ENCODE measurements at places on chromosomes 6 and 20.
A peak's percentile ranks its signal among the peaks of the same experiment; 100 is the strongest.

DNA sequence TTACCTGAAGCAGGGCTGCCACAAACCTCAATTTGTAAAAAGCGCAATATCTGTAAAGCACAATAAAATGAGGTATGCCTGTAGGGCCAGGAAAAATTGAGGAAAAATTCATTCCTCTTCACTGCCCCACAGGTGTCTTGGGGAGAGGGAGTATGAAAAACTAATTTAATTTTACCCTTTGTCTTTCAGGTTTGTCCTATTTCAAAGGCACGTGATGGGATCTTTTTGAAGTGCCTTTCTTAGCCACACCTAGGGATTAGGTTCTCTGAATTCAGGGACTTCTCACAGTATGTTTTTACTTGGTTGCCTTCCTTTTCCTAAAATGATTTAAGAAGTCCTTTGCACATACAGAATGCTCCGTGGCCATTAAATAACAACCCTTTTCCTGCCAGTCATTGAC is 71.9 kb downstream of the NCOA3 start:
- no peak for DNase-seq

GRCh38 chr20:48769069-48769983 is 58.5 kb downstream of the PREX1 start:
- no peak for DNase-seq

DNA sequence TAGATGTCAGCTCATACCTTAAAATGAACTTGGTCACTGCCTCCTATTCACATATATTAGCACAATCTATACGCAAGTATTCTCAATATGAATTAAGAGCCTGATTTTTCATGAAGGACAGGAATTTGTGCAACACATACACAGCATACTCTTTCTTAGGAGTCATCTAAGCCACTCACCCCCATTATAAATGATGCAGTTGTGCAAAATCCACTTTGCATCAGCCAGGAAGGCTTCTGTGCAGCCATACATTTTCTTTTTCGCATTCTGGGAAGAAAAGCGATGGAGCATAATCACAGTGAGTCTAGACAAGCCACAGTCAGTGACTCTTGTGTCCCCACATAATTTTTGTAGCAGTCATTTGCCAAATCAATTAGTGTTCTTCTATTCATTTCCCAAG is 66.5 kb downstream of the ZMYND8 start:
- no peak for DNase-seq

- DNase-seq: peak; percentile 37
Measured at GRCh38 chr20:18705910-18706309, 107.7 kb upstream of the SCP2D1 start.

- DNase-seq: peak; percentile 63
Measured at GRCh38 chr6:122610690-122611455, 668 bp downstream of the PKIB start.

DNA sequence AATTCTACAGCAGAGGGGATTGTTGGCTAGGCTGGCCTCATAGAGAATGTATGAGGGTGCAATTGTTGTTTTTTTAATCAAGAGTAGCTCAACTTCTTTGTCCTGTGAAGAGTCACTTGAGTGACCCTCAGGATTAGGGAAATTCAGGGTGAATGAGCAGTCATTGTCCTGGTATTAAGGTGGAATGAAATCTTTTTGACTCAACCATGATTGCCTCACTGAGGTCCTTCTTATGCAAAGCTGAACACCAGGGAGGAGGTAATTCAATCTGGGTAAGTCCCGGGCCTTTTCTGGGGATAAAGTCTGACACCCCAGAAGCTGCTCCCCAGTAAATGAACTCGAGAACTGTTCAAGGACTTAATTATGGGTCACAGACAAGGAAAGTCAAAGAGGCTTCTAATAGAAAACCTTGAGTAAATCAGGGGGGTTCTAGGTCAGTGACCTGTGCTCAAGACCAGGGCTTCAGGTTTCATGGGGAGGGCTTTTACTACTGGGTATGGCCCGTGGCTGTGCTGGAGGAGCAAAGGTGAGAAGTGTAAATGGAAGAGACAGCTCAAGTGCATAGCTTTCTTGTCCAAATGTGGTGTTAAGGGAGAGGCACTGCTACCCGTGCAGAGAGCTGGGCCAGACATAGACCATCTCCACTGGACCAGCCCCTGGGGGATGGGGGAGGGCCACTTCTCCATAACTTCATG is 25.3 kb upstream of the ZBTB24 start:
- no peak for DNase-seq

GRCh38 chr6:123990376-123990775 is 186.7 kb downstream of the NKAIN2 start:
- no peak for DNase-seq

DNA sequence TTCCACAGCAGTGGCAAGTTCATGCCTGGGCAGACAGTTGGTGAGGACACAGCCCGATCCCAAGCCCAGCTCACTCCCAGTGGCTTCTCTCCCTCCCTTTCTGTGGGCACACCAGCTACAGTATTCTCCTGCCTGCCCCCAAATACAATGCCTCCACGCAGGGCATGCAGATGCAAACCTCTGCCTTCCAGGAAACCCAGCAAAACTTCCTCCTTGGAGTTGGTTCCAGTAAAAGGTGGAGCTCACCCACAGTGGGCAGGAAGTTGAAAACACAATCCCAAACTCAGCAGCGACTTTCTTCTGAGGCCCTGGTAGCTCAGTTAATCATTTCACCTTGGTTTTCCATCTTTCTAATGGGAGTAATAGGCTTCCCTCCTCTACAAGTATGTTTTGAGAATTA is 93.7 kb downstream of the LY86 start:
- no peak for DNase-seq

- DNase-seq: no peak
Measured at GRCh38 chr6:117783279-117783678, 108.0 kb downstream of the NUS1 start.

GRCh38 chr6:52554684-52555280 is 22.1 kb downstream of the TRAM2 start:
- no peak for DNase-seq

DNA sequence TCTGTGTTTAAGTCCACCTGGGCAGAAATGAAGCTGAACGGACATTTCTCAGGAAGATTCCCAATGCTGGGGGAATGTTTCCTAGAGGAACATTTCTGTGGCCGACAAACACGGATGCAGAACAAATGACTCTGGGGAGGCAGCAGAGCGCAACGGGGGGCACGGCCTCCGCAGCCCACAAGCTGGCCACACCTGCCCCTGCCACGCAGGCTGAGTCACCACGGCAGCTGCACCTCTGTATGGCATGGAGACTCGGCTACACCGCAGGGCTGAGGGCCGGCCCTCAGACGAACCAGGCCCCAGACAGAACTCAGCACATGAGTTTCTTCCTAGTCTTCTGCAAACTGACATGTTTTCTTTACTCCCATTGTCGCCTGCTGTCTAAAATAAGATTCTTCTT is 10.0 kb upstream of the PRR18 start:
- DNase-seq: no peak

- no peak for DNase-seq
Measured at GRCh38 chr6:158040051-158040803, 58.6 kb downstream of the SYNJ2 start.

DNA sequence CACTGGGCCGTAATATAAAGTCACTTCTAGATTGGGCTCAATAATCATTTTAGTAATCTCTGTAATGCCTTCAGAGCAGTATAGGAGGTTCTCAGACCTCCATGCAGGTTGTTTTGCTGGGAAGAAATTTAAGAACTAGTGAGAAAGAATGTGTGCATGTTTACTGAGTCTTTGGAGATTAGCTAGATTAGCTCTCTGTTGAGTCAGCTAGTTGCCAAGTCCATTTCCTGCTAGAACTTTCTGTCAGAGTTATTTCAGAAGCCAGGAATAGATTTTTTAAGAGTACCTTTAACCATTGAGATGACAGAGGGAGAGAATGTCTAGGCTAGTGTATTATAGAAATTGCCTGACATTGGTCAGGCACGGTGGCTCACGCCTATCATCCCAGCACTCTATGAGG is 33.3 kb downstream of the ORC3 start:
- no peak for DNase-seq

DNA sequence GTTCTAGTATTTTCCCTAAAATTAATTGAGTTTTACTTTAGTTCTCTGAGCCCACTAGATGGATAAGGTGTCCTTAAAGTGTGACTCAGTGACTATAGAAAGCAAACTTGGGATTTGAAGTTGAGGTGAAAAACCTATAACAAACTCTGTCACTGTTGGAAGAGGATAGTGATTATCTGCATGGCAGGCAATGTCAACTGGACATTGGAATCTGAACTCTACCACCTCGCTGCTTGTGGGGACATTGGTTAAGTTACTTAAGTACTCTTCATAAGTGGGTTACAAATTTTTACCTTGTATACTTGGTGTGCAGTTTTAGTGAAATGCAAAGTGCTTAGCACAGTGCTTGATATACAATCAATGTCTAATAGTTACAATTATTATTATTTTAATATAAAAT is 87.9 kb upstream of the B3GAT2 start:
- DNase-seq: no peak

DNA sequence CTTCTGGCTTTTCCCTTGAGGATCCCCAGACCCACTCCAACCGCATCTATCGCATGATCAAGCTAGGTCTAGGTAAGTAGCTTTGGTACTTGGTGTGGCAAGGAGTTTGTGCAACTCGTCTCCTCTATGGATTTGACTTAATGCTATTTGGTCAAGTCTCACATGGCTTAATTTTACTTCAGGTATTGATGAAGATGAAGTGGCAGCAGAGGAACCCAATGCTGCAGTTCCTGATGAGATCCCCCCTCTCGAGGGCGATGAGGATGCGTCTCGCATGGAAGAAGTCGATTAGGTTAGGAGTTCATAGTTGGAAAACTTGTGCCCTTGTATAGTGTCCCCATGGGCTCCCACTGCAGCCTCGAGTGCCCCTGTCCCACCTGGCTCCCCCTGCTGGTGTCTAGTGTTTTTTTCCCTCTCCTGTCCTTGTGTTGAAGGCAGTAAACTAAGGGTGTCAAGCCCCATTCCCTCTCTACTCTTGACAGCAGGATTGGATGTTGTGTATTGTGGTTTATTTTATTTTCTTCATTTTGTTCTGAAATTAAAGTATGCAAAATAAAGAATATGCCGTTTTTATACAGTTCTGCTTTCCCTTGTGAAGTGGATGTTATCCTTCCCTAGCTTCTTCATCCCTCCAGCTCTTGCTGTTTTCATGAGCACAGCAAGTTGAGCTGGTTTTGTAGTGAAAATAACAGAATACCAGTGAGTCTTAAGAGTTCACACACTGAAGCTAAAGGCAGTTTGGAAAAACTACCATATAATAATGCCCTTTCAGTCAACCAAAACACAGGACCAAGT is 3.8 kb downstream of the SLC35B2 start:
- peak; percentile 50 for DNase-seq

GRCh38 chr6:9825526-9825925 is 589.3 kb downstream of the TFAP2A start:
- DNase-seq: no peak

- peak; percentile 18 for DNase-seq
Measured at GRCh38 chr6:113860181-113860955, 3.2 kb downstream of the MARCKS start.

- DNase-seq: no peak
Measured at GRCh38 chr6:69846770-69847491, 19.4 kb upstream of the COL19A1 start.

DNA sequence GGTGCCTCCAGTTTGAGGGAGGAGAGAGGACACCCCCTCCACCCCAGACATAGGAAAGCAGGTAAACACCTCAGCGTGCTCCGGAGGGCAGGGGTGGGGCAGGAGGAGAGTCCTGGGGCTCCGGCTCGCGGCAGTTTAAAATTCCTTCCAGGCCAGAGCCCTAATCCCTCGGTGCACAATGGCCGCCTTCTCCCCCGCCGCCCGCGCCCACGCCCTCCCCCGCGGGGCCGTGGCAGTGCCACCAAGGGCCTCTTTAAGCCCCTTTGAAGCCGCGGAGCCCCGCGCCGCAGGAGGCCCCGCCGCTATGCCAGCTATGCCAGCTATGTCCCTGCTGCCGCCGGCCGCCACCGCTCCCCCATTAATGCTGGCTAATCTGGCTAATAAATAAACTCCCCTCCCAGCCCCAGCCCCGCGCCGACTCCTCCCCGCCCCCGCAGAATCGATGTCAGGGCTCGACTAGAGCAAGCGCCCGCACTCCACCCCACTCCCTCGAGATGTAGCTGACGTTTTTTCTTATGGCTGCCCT is 125.1 kb downstream of the MRPL14 start:
- peak; percentile 20 for DNase-seq

Measured in NCI-H345 (cell line).